Cortex of kidney (tissue), 1 donor: ENCODE measurements at places on chromosomes 12 and 14.

DNA sequence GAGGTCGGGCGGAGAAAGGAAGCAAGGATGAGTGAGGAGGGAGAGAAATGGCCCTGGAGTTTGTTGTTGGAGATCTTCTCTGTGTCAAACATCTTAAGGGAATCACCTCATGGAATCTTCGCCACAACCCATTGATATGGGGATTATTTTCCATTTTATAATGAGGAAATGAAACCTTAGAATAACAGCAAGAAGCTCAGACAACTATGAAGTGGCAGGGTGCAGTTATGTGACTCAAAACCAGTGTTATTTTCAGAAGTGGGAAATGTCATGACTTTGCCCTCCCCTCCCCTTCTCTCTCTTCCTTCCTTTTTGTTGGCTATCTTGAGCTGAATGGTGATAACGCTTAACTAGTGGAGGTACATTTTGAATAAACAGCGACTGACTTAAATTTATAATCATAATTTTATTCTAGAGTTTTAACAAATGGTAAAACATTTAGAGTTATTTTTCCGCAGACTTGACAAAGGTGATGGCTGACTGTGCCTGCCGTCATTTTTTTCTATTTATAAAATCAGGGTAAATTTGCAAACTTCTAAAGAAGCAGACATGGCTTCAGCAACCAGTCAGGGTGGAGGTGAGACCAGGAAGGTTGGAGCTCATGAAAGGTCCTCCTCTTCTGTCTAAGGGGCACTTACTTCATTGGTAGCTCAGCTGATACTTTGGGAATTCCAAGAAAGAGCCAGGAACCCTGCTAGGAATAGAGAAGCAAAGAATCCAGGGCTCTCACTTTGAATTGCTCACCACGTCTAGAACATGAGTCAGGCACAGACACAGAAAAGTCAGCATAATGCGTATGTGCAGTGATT lies 232.4 kb downstream of the RGS6 start:
- DNase-seq = no peak

DNA sequence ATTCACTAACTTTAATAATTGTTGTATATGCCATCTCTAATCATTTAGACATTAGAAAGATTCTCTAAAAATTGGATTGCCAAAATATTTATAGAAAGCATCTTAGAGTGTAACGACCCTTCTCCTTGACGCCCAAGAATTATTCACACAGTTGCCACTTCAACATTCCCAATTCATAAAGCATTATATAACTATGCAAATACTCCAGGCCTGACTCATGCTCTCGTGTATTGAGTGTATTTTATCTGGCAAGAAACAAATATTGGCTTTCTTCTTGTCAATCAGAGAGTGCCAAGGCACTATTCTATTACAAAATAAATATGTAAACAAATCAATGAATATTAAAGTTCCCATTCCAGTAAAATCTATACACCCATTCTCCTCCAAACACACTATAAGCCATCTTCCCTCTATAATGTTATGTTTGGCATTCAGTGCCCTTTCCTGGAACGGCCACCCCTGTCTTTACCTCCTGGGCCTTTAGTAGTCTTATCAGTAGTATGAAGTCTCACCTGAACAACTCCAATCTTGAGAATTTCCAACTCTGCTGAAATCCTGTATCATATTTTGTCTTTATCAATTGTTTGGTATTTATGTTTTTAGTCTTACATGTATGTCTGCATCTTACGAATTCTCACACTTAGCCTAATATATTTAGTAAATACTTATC lies 182.6 kb downstream of the PIK3C2G start:
- DNase-seq = no peak

DNA sequence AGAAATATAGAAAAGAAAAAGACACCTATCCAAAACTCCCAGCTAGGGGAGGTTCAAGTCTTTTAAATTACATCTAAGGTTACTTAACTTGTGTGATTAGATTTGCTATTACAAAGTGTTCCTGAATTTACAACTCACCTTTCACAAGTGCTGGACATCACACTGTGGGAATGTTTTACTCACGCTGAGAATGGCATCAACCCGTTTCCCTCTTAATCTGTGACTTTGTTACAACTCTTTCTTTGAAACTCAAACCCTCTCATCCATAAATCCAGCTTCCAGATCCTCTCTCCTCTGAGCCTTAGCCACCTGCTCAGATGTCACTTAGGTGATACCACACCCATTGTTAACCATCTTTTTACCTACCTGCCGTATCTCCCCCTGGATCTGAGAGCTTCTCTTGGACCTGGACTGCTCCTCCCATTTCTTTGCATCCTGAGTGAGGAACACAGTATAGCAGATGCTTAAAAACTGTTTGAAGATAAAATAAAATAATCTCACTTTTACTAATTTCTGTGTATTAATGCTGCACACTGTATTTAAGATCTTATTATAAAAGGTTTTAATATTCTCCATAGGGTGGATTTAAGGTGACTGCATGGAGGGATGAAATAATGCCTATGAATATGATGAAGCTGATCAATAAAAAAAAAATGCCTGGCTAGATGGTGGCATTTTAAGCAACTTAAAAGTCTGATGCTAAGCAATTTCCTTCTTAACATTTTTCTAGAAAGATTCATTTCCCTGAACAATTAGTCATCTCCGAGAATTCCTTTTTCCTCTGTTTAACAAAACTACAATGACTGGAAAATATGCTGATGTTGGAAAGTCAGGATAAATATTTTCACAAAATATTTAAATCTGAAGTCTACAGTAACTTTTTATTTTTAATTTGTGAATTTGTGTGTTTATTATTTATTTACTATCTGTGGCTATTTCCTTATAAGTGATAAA lies 39.1 kb upstream of the NAP1L1 start:
- DNase-seq = no peak

DNA sequence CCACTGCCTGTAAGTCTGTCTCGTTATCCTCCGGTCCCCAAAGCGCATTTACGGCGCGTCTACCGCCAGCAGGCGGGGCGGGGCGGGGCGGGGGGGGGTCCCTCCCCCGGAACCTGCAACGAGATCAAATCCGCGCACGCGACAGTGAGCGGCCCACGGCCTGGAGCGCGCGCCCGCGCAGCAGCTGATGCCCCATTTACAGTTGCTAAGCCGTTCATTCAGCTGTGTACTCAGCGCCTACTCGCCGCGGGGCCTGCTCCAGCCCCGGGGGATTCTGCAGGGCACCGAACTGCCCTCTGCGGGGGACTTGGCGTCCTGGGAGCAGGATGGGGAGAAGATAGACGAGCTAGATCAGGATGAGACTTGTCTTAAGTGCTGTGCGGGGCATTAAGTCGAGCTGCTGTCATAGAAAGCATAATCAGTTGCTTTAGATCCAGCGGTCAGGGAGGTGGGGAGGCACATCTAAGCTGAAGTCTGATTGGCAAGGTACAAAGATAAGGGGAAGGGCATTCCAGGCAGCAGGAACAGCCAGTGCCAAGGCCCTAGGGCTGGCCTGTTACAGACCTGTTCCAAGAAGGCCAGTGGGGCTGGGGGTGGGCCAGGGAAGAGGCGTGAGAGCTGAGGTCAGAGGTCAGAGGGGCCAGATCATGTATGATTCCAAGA lies 1.4 kb upstream of the CCDC85C start:
- DNase-seq = no peak

- DNase-seq = no peak
Observed at GRCh38 chr12:53190108-53190729, 9.5 kb upstream of the CSAD start.

GRCh38 chr14:103396463-103396862 lies 11.2 kb downstream of the MARK3 start:
- DNase-seq = no peak
